ENCODE measurements at places on chromosomes 16 and 17.

DNA sequence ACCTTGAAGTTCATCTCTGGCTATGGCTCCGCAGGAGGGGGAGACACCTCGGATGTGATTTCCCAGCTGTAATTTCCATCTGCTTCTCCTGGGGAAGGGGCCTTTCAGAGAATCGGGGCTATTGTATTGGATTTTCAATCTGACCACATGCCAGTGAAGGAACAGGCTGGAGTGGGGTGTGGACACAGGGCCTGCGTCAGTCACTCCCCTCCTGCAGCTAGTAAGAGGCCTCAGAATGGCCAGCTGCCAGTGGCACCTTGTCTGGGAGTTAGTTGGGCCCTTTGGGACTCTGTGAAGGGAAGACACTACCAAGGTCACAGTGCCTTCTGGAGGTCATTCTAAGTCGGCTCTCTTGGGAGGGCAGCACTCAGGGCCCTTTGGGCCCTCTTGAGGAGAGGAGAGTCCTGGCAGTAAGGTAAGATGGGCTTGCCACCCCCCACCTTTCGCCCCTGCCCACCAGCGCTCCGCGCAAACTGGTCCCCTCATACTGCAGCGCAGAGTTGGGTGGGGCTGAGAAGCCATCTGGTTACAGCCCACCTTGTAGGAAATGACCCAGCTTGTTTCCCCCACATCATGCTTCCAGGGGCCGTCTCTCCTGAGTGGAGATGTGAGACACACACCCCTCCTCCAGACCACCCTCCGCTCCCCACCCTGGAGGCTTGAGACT lies 5.4 kb downstream of the NXPH3 start:
- DNase-seq: no peak

- DNase-seq: peak; percentile 74
Measured at GRCh38 chr16:69039333-69039941, 66.0 kb upstream of the HAS3 start.

DNA sequence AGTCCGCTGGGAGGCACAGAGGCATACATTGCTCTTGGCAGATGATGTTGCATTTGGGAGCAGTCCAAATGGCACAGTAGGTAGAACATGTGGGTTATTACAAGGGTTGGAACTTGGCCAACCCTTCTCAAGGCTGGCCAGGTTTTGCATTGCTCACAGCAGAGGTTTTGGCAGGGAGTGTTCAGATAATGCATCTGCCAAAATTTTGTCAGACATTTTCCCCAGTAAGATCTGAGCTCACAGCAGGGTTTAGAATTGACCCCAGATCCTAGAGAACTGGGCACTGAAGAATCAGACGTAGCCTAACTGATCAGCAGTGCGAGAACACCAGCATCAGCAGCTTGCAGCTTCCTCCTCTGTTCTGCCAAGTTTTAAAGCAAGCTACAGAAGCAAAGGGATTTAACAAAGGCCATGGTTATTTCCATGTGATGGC lies 468.8 kb upstream of the KIF2B start:
- no peak for DNase-seq

- DNase-seq: no peak
Measured at GRCh38 chr16:57636184-57636583, 7.8 kb downstream of the ADGRG1 start.

- peak; percentile 32 for DNase-seq
Measured at GRCh38 chr16:17173281-17173680, 297.5 kb downstream of the XYLT1 start.

- DNase-seq: no peak
Measured at GRCh38 chr16:85625053-85625452, 11.9 kb downstream of the GSE1 start.

GRCh38 chr17:75153780-75154194 lies 525 bp downstream of the JPT1 start:
- no peak for DNase-seq

DNA sequence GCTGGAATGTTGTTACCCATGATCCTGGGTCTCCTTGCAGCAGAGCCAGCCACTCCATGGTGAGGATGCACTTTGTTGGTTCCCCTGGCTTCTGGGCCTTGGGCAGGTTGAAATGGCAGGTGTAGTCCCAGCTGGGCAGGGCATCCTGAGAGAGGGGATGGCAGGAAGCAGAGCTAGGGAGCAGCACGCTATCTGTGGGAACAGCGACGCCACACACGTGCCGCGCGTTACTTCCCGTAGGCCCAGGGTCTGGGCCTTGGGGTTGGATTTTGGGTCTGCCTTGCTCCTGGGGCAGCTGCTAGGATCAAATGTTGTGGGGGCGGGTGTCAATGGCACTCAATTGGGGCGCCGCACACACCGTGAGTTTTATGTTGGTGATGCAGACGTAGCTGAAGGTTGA lies 368.0 kb downstream of the CPPED1 start:
- DNase-seq: no peak

DNA sequence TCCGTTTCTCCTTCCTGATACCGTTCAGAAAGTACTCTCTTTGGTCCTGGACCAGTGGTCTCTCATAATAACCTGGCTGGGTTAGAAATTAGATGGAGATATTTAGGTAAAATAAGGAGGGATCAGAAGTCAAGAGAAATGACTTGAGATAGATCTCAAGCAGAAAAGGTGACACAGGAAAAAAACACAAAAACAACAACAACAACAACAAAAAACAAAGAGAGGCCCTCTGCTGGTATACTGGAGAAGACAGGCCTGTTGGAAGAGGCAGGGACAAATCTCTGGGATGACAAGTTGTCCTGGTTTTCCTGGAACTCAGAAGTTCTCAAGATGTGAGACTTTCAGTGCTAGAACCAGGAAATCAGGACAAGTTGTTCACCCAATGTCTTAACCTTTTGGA lies 430.5 kb downstream of the SHISA9 start:
- no peak for DNase-seq

GRCh38 chr16:56109205-56109604 lies 82.1 kb upstream of the GNAO1 start:
- DNase-seq: no peak

DNA sequence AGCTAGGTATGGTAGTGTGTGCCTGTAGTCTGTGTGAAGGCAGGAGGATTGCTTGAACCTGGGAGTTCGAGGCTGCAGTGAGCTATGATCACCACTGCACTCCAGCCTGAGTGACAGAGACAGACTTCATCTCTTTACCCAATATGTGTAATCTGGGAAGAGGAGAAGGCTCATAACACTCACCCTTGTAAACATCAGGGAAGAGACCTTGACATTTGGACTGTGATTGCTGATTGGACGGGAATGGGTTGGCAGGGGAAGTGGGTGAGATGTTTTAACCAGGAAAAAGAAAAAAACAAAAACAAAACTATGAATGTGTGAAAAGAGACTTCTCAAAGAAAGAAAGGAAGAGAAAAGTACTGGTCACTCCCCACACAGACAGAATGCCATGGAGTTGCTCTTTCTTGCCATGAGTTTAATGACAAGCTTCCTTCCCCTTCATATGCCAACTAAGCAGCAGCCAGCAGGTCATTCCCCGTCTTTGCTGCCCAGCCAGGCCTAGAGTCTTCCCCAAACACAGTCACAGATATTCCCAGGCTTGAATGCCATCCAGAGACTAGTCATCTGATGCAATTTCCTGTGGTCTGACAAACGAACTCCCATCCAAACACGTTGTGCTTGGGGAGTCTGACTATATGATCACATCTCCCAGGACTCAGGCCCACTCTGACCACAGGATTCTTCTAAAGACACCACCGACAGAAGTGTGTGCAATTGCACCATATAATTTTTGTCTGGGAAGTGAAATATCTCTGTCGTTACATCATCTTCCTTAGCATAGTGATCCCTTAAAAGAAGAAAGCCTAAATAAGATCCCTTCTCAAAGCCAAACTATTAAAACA lies 3.6 kb upstream of the XAF1 start:
- peak; percentile 100 for DNase-seq

Measured in fibroblast of pulmonary artery (primary cell).